ENCODE measurements at places on chromosomes 2 and 18.
A peak's percentile ranks its signal among the peaks of the same experiment; 100 is the strongest.

DNA sequence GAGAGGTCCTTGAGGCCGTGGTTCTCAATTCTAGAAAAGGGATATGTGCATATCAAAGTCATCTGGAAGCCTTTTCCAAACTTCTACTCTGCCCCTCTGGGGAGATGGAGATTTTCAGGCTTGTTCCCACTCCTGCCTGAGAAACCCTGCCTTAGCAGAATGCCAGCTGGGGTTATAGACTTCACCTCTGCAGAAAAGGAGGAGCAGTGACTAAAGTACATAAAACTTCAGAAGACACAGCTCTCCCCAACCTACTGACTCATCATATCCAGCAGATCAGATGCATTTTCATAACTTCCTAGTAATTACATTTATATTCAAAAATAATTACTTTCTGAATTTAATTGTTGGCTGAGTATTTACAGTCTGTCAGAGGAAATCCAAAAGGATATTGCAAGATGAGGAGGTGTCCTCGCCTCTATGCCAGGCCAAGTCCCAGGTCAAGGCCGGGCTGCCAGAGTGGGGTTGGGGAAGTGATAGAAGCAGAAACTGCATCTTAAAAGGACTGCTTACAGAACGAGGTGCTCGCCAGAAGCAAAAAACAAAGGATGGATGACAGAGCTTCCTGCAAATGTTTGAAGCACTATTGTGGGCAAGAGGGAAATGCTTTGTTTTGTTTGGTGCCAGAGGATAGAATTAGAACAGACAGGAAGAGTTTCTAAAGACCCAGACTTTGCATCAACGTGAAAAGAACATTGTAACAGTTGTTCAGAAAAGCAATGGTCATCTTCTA, 75.6 kb upstream of the APCDD1 start:
- peak; percentile 60 for DNase-seq

GRCh38 chr18:49055754-49056172, 105.0 kb upstream of the SMAD7 start:
- DNase-seq = no peak

DNA sequence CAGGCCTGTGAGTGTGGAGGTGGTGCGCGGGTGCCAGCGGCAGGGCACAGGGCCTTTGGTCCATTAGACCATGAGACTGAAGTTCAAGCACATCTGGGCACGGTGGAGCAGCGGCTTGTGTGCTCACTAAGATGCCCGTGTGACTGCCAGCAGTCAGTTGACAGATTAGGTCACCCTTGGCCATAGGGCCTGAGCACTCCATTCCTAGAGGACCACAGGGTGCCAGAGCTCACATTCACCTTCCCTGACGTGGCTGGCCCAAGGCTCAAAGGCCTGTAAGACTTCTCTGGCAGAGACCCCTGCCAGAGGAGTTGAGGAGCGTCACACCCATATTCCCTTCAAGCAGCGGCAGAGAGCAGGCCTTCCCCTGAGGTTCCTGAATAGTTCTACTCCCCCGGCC, 650 bp downstream of the LHCGR start:
- DNase-seq = peak; percentile 18

DNA sequence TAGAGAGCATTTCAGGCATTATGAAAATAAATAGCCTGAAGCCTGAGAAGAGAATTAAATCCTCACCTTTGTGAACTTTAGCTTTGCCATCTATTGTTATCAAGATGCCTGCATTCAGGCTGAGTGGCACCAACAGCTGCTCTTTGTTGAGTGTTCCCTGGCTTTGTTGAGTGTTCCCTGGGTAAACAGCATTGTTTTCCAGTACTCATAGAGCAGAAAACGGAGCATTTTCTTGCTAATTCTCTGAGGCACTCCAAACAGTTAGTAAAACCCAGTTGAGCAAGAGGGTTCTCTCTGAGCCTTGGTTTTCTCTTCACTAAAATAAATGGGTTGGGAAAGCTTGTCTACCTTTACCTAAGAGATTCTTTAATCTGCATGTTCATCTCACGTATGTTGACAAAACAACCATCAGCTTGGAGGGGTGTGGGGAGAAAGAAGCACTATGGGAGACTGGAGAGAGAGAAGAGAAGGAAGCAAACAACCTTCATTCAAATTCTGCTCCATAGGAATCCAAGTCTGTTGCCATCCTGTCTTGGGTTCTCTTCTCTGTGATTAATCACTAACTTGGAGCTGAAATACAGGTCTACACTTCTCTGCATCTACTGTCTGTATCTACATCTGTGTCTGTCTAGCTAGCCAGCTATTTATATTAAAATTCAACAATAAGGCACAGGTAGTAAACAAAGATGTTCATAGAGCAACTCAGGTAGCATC, 567.0 kb upstream of the SOX11 start:
- peak; percentile 94 for DNase-seq

DNA sequence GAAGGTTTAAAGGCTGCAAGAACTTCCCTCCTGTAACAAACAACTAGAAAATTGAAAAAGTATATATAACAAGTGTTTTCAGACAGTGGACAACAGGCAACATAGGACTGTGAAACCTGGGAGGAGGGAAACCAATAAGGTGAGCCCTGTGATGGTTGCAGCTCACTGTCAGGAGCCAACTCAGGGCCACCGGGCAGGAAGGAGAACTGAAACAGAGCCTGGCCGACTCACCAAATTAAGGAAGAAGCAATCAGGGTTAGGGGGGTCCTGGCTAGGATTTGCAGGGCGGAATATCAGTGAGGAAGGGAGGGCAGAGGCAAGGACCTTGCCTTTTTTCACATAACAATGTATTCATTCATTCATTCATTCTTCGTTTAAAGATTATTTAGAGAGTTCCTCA, 21.8 kb upstream of the CNRIP1 start:
- no peak for DNase-seq

DNA sequence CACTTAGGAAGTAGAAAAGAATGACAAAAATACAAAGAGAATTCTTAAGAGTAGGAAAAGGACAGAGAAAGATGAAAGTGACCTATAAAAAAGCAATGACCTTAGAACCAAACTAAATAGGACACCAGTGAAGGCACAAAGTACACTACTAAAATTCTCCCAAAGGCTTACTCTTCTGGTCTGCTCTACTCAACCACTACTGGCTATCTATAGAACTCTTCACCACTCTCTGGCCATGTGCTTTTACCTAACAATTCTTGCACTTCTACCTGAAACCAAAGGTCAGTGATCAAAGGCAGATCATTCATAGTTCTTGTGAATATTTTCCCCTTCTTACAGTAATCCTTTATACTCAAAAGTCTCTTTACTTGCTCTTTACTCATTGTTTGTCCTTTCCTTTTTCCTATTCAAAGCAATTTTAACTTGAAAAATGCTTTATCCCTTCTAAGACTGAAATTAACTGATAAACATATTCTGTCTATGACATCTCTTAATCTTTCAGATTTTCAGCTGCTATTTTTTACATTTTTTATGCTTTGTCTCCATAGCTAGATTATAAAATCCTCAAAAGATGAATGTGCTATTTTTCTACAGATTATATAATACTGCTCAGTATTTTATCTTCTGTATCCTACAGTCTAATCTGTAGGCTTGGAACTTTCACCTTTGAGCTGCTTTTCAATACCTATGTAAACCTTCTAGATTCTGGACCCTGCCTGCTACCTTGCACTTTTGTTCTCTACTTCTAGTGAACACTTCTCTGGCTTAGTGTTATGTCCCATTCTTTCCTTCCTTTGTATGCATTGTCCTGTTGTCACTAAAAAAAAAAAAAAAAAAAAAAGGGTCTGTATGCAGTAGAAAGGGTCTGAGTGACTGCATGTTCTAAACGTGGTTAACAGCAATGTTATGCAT, 64.6 kb downstream of the NCKAP1 start:
- no peak for DNase-seq

DNA sequence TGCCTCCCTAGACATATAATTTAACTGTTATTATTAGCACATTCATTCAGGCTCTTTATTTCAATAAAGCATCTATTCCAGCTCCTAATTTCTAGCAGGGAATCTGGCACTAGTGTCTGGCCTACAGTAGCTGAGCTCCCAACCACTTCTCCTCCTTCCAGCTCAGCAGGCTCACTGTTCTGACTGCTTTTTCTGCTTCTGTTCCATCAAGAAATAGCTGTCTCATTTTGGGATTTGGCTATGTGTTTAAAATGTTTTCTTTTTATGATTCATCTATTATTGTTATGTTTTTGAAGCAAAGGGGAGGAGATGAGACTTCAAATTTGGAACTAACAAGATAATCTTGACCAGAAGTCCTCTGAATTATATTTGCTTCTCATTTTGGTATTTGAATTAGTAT, 172.7 kb upstream of the SMAD7 start:
- no peak for DNase-seq

DNA sequence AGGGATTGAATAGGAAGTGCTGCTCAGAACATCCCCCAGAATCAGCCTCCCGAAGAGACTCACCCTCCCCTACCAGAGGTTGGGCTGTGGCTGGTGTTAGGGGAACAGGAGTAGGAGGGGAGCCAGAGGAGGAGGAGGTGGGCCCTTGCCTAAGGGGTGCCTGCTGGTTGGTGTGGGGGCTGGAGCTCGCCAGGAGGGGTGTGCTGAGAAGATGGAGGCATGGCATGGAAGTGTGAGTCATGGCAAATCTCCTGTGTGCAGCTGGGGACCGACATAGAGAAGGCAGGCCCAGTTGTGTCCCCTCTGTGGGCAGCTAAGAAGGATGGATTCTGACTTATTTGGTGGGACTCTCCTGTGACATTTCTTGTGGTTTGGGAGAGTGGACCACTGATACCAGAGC, 73.7 kb downstream of the DGKD start:
- DNase-seq = no peak

DNA sequence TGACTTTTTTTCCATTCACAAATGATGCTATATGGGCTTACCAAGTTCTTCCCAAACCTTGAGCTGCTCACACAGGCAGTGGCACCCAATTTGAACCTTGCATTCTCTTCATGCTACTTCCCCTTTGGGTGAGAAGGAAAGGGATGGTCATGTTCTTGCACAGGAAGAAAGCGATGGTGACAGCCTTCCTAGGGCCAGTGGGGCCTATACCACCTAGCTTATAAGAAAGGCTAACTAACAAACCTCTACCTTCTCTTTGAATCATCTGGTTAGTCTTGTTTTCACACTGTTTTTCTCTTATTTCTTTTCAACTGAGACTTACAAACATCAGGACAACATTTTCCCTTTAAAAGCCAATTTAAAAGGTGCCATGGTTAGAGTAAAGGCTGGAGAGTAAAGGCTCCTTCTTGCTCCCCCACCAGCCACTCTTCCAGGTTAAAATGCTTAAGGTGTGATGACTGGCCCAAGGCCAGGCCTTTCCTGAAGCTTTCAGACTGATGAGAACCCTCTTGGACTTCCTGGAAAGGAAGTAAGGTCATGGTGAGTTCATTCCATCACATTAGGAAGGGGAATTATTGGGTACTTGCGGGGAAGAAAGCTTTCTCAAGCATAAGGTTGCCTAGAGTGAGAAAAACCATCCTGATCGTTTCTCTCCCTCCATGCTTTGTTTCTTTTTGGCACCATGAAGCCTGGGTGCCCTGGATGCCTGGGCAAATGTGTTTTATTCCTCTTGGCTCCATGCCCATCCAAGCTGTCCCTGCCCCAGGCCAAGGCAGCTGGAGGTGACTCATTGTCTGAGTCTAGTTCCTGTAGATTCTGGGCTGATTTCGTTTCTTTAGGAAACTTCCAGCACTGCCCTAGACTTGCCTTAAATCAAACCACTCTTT, 41.4 kb upstream of the ITGB6 start:
- DNase-seq = peak; percentile 89

GRCh38 chr2:169705927-169706326, 11.7 kb downstream of the PHOSPHO2 start:
- no peak for DNase-seq

- DNase-seq = no peak
These were observed 62.5 kb downstream of the SPHKAP start for GRCh38 chr2:228118940-228119339.

- no peak for DNase-seq
These were observed 39.6 kb downstream of the EMX1 start for GRCh38 chr2:72956936-72957335.

GRCh38 chr2:177796654-177797415, 275.7 kb downstream of the PDE11A start:
- DNase-seq = no peak

DNA sequence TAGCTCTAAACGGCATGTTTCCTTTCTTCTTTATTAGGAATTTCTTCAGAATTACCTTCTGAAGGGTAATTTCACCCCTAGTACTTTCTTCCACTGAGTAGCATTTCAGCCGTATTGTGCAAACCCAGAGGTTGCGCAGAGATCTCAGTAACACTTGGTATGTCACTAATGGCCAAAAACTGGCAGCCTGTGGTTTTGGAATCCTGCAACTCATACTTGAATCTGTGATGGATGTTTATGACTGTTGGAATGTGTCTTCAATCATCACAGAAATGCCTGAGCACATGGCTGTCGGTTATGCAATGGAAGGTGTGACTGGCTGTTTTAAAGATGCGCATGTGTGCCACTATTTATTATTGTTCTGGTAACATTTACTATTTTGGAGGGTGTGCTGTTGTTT, 100.0 kb downstream of the COLEC12 start:
- no peak for DNase-seq

GRCh38 chr2:106163948-106164545, 30.1 kb downstream of the UXS1 start:
- no peak for DNase-seq

DNA sequence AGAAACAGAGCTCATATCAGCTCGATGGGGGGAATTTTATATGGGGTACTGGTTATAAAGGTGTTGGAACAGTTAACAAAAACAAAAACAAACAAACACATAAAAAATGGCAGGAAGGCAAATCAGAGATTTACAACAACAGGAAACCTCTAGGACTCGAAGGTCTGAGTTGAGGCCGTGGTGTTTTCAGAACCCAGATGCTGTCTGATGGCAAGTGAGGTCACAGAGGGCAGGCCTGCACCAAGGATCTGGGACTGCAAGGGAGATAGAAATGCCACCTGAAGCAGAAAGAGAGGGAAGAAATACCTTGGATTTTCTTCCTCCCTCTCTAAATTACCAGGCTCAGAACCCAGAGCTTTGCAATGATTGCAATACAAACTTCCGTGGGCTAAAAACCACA, 429.5 kb downstream of the ZNF521 start:
- no peak for DNase-seq

GRCh38 chr2:236861944-236862343, 223.7 kb upstream of the COPS8 start:
- no peak for DNase-seq

DNA sequence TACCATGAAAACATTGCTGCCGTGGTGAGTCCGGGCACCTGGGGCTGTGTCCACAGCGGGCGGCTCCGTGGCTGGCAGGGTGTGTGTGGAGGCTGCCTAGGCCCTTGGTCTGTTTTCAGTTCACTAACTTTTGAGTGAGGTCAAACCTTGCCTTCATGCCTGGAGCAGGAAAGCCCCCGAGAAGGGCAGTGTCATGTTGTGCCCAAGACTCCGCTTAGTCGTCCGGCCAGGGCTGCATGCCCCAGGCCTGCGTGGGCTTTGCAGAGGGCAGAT, 24.1 kb downstream of the MAL start:
- DNase-seq = no peak

DNA sequence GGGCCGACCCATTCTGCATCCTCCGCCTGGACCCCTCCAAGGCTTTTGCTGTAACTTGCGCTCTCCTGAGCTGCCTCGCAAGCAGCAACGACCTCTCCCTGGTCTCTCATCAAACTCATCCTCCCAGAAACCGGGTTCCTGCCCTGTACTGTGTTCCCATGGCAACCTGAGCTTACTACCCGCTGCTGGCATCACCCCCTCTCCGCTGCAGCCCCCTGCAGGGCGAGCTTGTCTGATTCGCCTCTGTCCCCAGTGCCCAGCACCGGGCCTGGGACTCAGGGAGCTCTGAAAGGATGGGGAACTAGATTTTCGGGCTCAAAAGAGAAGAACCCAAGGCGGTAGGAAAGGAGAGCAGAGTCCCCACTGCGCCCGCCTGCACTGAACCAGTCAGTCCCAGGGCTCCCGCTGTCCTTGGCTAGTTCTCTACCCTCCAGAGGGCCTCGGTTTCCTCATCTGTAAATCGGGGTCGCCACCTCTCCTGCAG, 463 bp downstream of the HS1BP3 start:
- DNase-seq = peak; percentile 57

Data from DMS53 (cell line).